ENCODE measurements at places on chromosomes 4 and X.

DNA sequence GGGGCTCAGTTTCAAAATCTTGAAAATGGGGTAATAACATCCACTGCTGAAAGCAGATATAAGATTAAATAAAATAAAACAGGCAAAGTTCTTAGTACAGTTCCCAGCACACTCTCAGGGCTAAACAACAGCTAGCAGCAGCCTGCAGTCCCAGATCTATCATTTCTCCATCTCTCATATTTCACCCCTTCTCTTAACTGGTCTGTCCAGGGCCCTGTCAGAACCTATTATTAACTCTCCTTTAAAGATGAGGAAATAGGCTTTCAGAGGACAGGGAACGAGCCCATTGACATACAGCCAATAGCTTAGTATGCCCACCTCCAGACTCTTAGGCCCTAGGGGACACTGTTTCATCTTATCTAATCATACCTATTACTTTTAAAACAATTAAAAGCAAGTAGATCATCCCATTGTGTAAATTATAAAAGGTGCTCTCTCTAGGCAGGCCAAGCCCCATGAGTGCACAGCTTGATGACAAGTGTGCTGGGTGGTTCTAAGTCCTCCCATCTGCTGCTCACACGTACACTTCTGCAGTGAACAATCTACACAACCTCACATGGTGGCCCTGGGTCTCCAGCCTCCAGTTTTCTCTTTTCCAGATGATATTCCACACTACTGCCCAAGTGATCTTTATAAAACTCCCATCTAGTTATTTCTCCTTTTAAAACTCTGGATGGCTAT is 119.0 kb downstream of the APBB2 start:
- DNase-seq: no peak

DNA sequence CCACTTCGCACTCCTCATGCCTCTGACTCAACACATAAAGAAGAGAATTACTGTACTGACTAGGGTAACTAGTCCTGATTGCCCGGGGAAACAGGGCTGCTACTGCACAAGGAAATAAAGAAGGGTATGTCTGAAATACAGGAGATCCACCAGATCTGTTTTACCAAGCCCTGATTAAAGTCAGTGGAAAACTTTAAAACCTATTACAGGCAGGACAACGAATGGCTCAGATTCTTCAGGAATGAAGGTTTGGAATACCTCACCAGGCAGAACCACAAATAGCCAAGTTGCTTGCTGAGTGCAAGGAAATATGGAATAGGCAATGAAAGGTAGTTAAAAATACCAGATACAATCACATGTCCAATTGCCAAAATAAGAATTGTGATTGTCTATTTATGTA is 17.3 kb downstream of the LAMTOR3 start:
- no peak for DNase-seq

DNA sequence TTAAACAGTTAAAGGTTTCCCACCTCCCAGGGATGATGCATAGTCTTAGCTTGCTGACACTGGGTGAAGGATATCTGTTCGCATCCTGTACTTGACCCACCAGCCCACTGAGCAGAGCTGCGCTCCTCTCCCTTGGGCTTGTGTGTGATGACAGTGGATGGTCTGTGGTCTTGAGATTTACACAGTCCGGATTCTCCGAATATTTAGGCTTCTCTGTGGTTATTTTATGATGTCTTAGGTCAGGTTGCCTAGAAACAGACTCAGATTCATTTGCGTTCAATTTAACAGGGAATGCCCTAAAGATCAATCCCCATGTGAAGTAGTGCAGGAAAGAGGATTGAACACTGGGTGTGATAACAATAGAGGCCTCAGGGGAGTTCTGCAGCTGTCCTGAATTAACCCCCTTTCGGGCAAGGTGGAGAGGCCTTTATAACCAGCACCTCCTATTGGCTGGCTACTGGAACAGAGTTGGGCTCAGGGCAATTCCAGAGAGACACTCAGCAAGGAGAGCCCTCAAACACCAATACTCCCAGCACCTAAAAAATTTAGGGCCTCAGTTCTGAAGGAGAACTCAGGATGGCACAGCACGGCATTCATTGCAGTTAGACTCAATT is 653.2 kb upstream of the GALNT7 start:
- no peak for DNase-seq

- DNase-seq: no peak
These were observed 2649.3 kb downstream of the PCDH7 start for GRCh38 chr4:33369446-33369845.

GRCh38 chrX:15567886-15568616 is 32.7 kb downstream of the ACE2 start:
- no peak for DNase-seq

GRCh38 chr4:139454111-139455045 is at the start of gene RAB33B:
RAB33B (plus strand) TSS chr4:139454121; CDS start chr4:139454196, 75 bp downstream.
- DNase-seq: no peak

DNA sequence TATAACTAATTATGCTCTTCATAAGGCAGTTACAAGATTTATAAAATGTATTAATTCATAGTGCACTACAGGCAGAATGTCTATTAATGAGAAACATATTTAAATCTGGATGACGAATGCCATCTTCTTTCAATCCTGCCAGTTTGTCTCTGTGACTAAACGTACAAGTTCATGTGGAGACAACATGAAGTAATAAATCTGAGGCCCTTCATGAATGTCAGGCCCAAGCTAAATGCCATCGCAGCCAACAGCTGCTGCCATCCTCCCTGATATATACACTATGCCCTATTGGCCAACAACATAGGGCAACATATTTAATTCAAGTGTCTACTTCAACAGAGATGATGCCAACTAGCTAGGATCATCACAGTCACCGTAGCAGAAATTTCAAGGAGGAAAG is 43.7 kb downstream of the TSPAN5 start:
- DNase-seq: no peak

DNA sequence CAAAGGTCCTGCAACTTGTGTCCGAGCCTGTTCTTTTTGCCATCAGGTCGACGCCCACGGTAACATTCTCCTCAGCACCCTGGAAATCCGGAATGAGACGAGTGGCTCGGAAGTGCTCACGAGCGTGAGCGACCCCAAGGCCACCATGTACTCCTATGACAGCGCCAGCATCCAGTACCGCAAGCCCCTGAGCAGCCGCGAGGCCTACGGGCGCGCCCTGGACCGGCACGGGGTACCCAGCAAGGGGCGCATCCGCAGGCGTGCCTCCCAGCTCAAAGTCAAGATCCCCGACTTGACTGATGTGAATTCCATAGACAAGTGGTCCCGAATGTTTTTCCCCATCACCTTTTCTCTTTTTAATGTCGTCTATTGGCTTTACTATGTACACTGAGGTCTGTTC is 37.9 kb downstream of the COMMD8 start:
- no peak for DNase-seq

GRCh38 chr4:108619372-108620100 is 840 bp upstream of the RPL34 start:
- no peak for DNase-seq

GRCh38 chr4:41478518-41478917 is 59.4 kb upstream of the LIMCH1 start:
- no peak for DNase-seq

DNA sequence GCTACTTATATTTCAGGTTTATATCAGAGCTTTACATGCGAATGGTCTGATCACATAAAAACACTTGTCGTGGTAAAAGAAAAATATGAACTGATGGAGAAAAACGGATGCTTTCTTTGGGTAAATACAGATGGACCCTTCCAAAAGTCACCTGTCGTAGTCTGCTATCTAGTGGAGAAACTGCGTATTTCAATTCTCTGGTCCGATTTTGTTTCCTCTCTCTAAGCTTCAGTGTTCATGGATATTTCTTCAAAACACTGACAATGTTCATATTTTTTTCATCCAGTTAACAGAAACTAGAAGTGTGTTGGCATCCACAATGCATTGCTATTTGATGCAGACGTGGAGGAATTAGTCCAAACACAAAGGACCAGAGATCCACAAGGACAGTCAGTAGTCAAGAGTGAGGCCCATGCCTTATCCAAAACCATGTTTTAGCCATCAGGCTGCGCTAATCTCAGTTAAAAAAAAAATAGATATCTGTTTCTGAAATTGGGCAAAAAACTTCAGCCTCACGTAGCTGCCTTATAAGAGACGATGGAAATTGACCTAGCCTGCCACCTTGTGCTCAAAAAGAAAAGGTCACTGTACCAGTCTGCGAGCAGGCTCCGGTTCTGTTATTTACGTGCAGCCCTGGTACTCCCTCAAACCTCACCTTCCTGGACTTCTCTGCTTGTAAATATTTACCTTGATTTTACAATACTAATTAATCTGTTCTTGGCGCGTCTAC is 16.0 kb downstream of the MEPE start:
- peak; percentile 75 for DNase-seq

GRCh38 chr4:32219306-32220075 is 1499.3 kb downstream of the PCDH7 start:
- no peak for DNase-seq

GRCh38 chr4:100041646-100042045 is 91.6 kb upstream of the H2AZ1 start:
- DNase-seq: no peak

GRCh38 chr4:170414961-170415360 is 325.2 kb upstream of the AADAT start:
- no peak for DNase-seq

DNA sequence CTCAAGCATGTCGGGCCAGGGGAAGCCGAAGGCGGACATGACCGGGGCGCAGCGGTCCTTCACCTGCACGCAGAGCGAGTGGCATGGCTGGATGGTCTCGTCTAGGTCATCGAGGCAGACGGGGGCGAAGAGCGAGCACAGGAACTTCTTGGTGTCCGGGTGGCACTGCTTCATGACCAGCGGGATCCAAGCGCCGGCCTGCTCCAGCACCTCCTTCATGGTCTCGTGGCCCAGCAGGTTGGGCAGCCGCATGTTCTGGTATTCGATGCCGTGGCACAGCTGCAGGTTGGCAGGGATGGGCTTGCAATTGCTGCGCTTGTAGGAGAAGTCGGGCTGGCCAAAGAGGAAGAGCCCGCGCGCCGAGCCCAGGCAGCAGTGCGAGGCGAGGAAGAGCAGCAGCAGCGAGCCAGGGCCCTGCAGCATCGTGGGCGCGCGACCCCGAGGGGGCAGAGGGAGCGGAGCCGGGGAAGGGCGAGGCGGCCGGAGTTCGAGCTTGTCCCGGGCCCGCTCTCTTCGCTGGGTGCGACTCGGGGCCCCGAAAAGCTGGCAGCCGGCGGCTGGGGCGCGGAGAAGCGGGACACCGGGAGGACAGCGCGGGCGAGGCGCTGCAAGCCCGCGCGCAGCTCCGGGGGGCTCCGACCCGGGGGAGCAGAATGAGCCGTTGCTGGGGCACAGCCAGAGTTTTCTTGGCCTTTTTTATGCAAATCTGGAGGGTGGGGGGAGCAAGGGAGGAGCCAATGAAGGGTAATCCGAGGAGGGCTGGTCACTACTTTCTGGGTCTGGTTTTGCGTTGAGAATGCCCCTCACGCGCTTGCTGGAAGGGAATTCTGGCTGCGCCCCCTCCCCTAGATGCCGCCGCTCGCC is at the start of gene SFRP2:
Gene SFRP2, minus strand, starts transcription at position 671 of the 864 bp plus-strand sequence. Its CDS starts 248 bp downstream, at position 423.
- no peak for DNase-seq

DNA sequence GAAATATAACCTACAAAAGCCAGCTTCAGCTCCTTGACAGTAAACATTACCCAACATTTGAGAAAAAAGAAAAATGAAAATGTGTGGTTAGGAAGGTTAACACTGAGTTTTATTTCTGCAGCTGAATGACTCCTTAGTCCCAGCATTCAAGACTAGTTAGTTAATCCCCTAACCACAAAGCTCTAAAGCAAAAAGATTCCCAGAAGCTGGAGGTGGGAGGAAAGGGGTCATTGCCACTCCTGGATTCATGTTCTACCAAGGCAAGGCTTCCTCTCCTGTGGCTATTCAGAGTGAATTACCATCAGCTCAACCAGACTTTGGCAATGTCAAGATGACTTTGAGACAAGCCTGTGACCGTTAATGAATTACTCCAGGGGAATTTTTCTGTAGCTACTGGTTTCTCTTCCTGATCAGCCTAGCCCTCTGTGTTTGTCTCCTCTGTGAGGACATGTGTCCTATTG is 63.6 kb downstream of the HADH start:
- DNase-seq: no peak

DNA sequence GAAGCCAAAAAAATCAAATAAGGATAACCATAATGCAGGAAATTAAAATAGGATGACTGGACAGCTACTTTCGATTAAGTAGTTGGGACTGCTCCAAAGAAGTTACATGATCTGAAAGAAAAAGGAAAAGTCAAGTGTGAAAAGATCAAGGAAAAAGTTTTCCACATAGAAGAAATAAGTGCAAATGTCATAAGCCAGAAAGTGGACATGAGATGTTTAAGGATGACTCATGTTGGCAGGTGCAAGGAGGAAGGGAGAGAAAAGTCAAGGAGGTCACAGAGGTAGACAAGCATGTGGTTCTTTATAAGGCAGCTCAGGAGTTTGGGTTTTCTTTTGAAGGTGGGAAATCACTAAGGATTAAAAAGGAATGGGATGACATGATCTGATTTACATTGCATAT is 89.8 kb upstream of the GPRIN3 start:
- no peak for DNase-seq

GRCh38 chrX:136666088-136666487 is 18.1 kb downstream of the CD40LG start:
- no peak for DNase-seq

- no peak for DNase-seq
These were observed 105.5 kb downstream of the HDAC8 start for GRCh38 chrX:72467135-72467534.

- DNase-seq: no peak
These were observed 6.1 kb downstream of the UBQLN2 start for GRCh38 chrX:56569378-56570057.

DNA sequence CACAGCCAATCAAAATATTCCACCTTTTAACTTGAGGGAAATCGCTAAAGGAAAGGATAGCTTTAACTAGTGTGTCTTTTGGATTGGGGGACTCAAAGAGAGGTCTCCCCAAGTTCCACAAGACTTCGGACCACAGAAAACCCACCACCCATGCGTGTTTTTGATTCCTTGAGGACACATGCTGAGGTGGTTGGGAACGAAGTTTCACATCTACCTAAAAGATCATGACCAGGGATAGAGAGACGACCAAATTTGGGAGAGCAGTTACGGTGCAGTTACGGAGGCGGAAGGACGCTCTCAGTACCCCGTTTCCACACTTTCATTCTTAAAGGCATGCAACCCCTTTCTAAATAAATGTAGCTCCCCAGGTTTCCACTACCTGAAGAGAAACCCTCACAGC is 1.1 kb downstream of the PCYT1B start:
- no peak for DNase-seq

All from midbrain (tissue), 1 donor.